Activated CD4-positive, CD25-positive, alpha-beta regulatory T cell treated with anti-CD3 and anti-CD28 coated beads, Interleukin-2, amount 50 U/mL, for 24 hours (primary cell): ENCODE measurements at places on chromosomes 3 and 15.
A peak's percentile ranks its signal among the peaks of the same experiment; 100 is the strongest.

DNA sequence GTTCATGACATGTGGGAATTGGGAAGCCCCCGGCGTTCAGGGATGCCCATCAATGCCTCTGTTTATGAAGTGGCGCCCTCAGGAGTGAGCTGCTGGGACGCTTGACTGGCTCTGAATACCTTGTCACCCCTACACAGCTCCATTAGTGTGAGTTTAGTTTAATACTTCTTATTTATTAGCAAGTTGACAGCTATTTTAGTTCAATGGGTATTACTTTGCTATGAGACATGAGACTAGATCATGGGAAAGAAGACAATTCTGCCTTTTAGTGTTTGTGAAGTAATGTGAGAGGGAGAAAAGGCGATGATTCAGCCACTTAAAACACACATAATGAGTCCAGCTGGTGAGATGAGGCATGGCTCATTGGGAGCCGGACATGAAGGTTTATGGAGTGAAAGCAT lies 678.5 kb downstream of the NR2F2 start:
- no peak for ATAC-seq

DNA sequence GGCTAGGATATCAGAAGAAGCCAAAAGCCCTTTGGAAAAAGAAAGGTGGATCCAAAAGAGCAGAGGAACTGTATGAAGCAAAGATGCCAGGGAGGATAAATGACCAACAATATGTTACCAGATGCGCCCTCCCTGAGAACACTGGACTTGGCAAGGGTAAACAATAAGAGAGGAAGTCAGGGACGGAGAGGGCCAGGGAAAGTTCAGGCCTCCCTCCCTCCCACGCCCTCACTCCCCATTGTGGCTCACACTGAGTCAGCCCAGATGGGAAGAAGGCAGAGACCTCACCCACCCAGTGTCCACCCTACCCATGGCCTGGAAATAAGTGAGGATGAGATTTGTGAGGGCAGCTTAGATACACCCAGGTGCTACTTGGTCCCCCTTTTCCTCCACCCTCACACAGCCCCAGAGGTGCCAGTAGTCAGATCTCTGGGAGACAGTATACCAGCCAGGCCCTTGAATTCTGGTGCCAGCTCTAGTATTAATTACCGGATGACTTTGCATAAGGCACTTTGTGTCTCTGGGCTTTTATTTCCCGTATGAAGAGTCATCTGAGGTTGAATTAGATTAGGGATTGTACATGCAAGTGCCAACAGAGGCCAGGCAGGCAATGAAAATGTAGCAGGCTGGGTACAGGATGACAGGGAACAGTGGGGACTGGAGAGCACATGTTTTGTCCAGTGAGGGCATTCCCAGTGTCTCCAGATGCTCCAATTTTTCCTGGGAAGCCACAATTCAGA lies 35.1 kb upstream of the FRMD4B start:
- no peak for ATAC-seq

DNA sequence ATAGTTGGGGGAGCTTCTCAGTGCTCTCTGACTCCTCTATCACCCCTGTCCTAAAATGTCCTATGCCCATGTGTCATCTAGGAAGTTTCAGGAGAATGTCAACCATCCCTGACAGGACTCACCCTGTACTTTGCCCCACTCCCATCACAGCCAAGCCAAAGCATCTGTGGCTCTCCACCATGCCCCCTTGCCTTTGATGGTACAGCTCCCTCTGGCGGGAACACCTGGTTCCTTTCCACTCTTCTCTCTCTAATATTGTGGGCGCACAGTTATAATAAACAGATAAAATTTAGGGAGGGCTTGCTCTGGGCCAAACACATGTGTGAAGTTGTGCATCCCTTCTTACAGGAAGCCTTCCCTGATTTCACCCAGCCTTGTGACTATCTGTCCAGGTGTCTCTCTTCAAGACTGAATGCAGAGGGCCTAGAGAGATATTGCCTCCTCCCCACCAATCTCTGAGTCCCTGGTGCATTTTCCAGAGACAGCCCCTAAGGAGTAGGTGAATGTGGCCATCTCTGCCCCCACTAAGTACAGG lies 62.8 kb downstream of the ISG20 start:
- ATAC-seq: no peak

DNA sequence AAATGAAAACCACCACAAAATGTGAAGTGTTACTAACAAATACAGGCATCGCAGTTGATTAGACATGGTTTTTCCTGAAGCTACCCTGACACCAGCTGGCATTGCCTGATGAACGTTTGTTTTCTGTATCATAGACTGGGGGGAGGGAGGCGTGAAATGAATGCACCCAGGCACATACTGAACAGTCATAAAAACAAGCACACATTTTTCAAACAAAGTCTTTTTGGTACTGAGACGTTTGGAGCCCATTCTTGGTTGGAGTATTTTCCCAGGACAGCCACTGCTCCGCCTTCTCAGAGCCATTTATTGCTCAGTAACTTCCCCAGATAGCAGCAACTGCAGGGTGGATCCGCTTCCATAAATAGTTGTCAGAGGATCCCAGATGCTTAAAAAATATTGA lies 52.4 kb downstream of the KLF13 start:
- ATAC-seq: peak; percentile 49

- ATAC-seq: no peak
Observed at GRCh38 chr15:92452143-92452542, 58.5 kb downstream of the ST8SIA2 start.

DNA sequence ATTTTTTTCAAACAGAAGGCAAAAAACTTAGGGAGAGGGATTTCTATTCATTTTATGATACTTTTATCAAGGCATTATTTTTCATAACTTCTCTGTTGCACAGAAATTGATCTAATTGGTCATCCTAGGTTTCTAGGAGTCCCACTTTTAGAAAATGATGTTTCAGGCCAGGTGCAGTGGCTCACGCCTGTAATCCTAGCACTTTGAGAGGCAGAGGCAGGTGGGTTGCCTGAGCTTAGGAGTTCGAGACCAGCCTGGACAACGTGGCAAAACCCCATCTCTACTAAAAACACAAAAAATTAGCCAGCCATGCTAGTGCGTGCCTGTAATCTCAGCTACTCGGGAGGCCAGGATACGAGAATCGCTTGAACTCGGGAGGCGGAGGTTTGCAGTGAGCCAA lies 2.8 kb downstream of the LACTB start:
- ATAC-seq: no peak

- no peak for ATAC-seq
Observed at GRCh38 chr15:92116330-92116729, 262.8 kb downstream of the SLCO3A1 start.

- no peak for ATAC-seq
Observed at GRCh38 chr15:100853676-100854440, 25.8 kb upstream of the ALDH1A3 start.

DNA sequence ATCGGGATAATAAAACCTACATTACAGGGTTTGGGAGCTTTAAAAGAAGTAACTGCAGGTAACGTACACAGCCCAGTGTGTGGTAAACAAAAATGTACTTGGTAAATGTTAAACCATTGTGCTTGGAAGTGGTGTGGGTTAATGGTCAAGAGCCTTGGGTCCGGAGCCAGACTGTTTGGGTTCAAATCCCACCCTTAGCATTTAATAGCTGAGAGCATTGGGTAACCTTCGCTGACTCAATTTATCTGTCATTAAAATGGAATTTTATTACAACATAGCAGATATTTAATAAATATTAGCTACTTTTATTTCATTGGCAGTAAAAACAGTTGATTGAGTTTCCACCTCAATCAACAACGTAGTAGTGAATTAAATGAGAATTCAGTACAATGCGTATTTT lies 1.5 kb downstream of the FSTL1 start:
- ATAC-seq: no peak

- no peak for ATAC-seq
Observed at GRCh38 chr3:130755666-130756065, 9.0 kb upstream of the PIK3R4 start.

GRCh38 chr3:187942658-187943241 lies 197.5 kb upstream of the BCL6 start:
- ATAC-seq: no peak

DNA sequence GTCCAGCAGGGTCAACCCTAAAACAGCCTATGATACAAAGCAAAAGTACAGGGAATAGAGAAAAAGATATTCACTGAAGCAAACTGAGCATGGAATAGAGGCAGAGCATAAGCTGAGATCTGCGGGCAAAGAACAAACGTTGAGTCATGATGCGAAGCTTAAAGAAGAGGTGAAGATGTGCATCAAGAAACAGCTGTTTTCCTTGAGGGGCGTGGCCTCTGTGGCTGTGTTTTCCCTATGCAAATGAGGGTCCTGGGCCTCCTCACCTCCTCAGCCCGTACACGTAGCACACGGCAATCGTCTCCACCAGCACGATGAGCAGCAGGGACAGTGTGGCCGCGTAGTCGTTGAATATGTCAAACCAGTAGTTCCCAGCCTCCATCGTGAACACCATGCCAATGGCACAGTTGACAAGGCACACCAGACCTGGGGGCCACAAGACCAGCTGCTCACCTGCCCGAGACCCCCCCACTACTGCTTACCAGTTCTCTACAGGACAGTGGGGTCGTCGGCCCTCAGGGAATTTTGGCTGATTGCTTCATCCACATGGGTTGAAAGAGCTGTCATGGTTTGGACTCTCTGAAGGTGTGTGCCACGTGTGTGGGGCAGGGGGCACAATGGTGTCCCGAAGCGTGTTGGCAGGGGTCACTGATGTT lies 33.6 kb downstream of the SLC6A20 start:
- no peak for ATAC-seq

GRCh38 chr3:12465836-12466225 lies 18.4 kb upstream of the TSEN2 start:
- no peak for ATAC-seq

DNA sequence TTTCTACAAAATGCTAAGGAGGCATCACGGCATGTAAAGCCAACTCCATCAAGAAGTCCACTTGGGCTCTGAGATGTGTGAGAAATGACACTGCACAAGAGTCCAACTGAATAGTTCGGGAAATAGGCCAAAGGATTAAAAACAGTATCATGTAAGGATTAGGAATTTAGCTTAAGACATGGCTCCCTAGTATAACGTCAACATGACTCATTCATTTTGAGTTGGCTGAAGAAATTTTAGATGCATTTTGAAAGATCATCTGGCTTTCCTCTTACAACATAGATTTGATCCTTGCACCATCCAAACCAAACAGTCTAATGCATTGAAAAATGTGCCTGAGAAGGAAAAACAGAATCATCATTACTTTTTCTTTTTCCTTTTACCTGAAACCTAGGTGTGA lies 109.3 kb upstream of the MME start:
- ATAC-seq: no peak

- ATAC-seq: no peak
Observed at GRCh38 chr3:99783011-99783573, 34.6 kb upstream of the CMSS1 start.

DNA sequence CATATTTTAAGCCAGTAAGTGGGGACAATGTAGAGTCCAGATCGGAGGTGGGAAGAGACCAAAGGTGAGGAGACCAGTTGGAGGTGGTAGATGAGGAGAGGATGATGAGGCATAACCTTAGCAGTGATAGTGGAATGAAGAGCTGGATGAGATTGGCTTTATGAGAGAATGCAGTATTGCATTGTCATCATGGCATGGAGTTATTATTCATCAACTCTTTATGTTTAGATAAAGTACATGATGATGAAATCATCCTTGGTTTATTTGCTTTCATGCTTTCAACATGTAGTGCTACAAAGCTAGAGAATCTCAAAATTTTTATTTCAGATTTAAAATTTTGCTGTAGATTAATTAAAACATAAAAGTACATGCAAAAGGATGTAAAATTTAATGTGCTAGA lies 64.0 kb downstream of the PPM1L start:
- no peak for ATAC-seq

DNA sequence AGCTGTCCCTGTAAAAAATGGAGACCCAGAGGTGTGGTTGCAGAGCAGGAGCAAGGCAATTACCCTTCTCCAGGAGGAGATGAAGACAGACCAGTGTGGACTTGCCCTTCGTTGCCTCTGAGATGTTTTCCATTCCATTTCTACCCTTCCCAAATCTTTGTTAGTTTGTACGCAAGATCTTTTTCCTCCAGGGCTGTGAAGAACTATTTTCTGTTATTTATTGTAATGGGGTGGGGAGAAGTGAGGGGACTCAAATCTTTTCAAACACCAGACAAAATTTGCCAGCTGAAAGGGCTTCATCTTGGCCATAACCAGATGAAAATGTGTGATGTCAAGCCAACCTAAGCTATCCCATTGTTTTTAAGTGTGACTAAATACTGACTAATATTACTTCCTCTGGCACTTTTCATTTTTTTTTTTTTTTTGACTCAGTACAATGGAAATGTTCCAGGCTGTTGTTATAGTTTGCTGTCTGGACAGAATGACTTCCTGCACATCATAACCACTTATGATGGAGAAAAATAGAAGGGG lies 271.3 kb upstream of the TPRG1 start:
- ATAC-seq: no peak

DNA sequence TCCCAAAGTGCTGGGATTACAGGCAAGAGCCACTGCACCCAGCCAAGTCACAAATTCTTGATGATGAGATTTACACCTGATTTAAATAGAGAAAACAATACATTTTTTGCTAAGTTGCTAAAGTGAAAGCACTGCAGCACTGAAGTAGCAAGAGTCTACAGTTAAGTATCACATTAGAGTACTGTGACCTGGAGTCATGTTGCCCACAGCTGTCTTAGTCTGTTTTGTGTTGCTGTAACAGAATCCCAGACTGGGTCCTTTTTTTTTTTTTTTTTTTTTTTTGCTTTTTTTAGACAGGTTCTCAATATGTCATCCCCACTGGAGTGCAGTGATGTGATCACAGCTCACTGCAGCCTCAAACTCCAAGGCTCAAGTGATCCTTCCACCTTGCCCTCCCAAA lies 23.2 kb upstream of the GNB4 start:
- no peak for ATAC-seq

DNA sequence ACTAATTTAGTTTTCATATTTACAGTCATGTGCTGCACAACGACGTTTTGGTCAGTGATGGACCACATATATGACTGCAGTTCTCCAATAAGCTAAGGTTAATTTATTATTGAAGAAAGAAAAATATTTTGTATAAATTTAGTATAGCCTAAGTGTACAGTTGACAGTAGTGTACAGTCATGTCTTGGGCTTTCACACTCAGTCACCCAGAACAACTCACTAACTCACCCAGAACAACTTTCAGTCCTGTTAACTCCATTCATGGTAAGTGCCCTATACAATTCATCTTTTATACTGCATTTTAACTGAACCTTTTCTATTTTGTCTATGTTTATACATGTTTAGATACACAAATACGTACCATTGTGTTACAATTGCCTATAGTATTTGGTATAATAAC lies 3.8 kb upstream of the GABRR3 start:
- peak; percentile 39 for ATAC-seq

DNA sequence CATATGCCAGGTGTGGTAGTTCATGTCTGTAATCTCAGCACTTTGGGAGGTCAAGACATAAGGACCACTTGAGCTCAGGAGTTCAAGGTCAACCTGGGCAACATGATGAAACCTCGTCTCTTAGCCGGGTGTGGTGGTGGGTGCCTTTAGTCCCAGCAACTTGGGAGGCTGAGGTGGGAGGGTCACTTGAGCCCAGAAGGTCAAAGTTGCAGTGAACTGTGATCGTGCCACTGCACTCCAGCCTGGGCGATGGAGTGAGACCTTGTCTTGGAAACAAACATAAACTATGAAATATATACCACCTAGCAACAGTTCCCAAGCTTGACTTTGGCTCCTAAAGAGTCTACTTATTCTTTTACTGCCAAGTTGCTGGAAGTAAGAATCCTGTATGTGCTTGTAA lies 30.9 kb downstream of the UBE3A start:
- no peak for ATAC-seq
